WTC11 (cell line): ENCODE measurements at places on chromosomes 16 and 17.

DNA sequence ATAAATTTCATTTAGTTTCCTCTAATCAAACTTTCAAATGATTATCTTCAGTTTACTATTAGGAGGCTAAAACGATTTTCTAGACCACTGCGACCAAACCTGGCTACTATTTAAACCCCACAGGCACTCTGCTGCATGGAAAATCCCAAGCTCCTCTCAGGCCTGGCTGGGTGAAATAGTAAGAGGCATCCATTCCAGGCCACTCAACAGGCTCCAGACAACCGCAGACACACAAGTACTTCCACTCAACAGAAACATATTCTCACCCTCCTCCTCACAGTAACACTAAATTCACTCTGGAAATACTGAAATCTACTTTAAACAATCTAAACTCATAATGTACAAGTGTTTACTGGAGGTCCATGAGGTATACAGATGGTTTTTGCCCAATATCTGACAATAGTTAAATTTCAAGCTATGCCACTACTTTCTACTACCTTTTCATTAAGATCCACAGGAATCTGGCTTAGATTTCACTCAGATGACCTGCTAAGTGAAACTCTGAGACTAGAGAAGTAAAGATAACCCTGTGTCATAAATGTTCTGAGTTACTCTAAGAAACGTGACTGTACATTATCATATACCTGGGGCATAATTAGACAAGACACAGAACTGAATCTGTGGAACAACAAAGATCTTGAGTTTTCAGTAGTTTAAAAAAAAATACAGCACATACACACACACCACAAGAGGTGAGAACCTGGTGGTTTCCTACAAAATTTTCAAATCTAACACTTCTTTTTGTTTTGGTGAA, 10.4 kb downstream of the VPS53 start:
- no peak for DNase-seq

GRCh38 chr16:66525396-66526180, 24.3 kb downstream of the TK2 start:
- DNase-seq = no peak

GRCh38 chr17:55563363-55563762, 52.1 kb upstream of the SMIM36 start:
- DNase-seq = no peak

GRCh38 chr16:21702276-21702675, 38.5 kb downstream of the OTOA start:
- DNase-seq = no peak

GRCh38 chr17:44120851-44121605, 2.4 kb downstream of the HDAC5 start:
- no peak for DNase-seq

- no peak for DNase-seq
These were observed 26.1 kb downstream of the CTU2 start for GRCh38 chr16:88732172-88732960.

DNA sequence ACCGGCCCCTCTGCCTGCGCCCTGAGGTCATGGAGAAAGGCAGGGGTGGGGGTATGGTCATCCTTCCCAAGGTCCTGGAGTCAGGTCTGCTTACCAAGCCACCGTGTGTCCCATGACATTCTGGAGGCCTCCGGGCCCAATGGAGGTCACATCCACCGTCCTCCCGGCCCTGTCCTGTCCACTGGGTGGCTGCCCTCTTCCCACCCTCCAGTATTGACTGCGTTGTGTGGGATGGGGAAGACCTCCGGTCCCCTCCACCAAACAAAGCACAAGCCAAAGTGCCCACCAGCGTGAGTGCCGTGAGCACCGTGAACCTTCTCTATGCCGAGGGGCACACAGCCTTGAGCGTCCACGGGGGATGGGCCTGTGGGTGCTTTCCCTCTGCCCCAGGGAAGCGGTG, 37.2 kb downstream of the LMF1 start:
- DNase-seq = no peak

DNA sequence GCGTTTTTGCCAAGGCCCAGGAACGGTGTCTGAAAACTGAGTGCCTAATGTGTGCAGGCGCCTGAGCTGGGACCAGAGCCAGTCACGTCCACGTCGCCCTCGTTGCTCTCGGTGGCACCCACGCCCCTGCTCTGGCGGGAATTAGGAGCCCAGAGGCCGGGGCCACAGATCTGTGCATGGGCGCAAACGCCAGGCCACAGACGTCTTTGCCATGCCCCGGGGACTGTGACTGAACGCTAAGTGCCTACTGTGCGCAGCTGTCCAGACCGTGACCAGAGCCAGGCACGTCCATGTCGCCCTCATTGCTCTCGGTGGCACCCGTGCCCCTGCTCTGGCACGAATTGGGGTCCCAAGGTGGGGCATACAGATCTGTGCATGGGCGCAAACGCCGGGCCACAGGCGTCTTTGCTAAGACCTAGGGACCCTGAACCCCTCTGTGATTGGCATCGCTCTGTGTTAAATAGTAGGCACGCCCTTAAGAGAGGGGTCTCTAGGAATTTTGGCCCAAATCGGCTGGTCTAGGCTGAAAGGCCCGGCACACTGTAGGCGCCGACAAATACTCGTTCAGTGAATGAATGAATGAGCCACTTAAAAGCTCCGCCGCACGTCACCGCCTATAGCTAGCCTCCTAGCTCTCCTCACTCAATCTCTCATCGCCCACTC, 827 bp upstream of the UBALD1 start:
- no peak for DNase-seq

DNA sequence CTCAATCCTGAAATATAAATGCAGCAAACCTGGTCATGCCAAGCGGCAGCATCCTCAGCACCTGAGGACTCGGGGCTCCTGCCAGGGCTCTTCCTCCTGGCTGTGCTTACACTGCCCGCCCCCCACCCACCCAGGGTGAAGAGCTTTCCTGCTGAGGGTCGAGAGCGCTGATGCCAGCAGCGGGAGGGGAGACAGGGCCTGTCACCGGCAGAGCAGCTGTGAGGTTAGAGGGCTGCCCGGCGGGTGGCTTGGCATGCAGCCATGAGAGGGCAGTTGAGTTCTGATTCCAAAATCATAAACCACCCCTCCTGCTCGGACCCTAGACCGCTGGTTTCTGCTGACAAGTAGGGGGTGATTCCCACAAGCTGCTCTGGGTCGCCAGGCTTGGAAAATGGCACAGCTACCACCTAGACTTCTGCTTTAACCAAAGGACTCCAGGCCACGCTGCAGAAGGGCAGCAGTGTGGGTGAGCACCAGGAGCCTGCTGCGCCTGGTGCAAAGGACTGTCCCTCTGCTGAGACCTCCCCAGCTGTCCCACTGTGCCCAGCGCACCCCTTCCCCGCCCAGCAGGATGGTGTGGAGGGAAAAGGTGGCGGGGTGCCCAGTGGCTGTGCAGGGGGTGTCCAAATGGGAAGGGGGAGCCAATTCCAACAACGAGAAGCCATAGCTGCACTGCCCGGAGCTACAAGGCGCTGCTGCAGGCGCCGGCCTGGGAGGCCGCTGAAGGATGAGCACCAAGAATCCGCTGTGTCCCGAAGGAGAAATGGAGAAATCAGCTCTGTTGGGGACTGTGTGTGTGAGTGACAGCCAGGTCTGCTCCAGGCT, 26.6 kb downstream of the MXRA7 start:
- DNase-seq = no peak

DNA sequence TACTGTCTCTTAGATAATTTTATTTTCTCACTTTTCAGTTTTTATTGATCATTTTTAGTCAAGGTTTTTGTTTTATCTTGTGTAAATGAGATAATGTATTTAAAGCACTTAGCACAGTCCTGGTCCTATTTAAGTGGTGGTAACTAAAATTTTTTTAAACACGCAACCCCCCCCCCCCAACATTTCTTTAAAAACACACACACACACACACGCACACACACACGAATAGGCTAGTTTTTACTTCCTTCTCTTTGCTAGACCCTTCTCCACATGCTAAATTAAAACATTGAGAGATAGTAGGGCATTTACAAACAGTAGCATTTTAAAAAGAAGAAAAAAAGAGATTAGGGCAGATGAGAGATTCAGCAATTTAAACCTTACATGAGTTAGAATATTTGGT, 5.0 kb downstream of the NFATC3 start:
- no peak for DNase-seq

DNA sequence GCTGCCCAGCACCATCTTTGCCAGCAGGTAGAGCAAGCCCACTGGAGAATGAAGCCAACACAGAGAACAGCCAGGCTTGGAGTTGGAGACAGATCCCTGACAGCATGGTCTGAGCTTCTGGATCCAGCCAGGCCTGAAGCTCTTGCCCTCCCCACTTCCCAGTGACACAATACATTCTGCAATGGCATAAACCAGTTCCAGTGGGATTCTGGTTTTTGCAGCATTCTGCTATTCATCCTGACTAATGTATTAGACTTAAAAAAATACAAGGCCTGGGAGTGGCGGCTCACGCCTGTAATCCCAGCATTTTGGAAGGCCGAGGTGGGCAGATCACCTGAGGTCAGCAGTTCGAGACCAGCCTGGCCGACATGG, 40.6 kb upstream of the LITAF start:
- DNase-seq = no peak

GRCh38 chr17:61285526-61286320, 113.9 kb upstream of the TBX2 start:
- peak; percentile 19 for DNase-seq

GRCh38 chr17:30550512-30551273, 73.5 kb downstream of the GOSR1 start:
- no peak for DNase-seq

DNA sequence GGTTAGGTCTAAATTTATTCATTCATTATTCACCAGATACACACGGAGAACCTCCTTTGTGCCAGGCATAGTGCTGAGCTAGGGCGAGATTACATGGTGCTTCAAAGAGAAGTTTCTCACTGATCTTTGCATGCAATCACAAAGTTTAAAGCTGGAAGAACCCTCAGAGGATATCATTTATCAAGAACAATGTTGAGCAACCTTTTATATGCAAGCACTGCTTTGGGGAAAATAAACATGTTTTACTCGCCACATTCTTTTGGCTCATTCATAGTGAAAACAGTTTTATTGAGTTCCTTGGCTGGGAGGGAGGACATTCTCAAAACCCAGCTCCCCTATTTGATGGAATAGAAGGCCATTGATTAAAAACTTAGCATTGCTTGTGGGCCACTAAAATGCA, 49.8 kb upstream of the XYLT1 start:
- no peak for DNase-seq

DNA sequence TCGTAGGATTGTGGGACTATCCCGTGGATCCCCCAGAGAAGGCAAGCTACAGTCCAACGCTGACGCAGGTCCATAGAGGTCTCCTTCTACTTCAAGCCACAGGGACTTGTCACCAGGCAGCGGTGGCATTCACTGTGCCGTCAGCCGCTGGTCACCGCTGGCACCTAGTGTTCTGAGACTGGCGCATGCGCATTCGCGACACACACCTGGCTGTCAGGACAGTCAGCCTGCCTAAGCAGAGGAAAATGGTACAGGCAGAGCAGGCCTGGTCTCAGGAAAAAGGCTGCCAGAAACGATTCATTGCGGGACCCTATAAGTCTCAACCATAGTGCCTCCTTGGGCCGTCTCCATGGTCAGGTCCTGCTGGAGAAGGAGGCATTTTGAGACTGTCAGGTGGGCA, 138.0 kb upstream of the WSB1 start:
- DNase-seq = no peak

DNA sequence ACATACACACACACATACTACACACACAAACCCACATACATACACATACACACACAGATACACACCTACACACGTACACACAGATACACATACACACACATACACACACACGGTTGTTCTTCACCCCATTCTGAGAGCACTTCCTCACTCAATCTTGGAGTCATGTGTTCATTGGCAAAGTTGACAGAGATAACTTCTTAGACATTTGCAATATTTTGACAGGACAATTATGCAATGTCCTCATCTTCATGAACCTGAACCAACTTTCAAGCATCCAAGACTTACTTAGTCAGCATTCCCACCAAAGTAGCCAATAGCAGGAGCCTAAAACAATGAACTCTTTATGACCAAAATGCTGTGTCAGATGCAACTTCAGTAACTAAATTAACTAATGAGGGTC, 77.1 kb upstream of the DNAH17 start:
- DNase-seq = no peak

DNA sequence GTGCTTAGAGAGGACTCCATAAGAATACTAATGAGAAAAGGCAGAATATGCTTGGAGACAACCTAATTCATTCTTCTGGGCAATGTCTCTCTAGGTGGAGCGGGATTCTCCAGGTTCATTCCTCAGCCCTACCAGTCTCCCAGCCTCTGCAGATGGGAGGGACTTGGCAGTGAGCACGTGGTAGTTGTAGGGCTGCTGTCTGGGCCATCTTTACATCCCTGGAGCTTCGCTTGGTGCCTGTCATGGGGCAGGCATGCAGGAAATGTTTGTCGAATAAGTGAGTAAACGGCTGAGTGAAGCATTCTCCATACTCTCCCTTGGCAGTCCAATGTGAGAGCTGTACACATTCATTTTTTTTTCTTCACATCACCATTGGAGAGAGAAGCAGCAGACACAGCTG, 387.5 kb downstream of the UTP18 start:
- DNase-seq = no peak

DNA sequence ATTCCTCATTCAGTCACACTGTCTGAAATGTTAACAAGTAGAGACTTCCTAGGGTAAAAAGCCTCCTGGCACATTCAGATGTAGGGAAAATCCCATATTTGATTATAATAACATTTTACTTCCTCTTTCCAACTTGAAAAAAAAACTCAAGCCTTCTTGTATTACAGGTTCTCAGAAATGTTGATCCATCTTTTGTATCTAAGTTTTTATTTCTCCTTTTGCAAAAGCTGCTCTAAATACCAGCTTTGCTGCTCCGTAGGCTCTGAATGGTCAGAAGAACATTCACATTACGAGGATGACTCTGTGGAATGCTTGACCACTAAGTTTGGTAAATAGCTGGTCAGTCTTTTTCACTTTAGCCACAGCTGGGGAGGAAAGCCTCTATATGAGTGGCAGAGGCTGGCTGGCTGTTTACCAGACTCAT, 13.2 kb upstream of the HEATR6 start:
- DNase-seq = no peak

DNA sequence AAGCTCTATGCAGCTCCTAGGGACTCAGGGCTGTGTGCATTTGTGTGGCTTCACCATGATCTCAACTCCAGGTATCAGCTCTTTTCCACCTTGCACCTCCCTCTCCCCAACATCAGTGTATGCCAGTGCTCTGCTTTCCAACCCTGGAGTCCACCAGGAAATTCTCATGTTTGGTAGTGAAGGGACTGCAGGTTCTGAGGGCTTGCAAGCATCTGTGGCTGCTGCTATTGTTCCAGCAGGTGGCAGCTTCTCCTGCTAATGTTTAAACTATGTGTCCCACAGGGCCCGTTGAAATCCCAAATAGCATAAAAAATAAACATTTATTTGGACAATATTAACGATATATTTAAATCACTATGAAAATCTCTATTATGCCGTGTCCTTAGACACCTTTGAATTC, 82.0 kb downstream of the RGS9 start:
- no peak for DNase-seq

GRCh38 chr16:26335236-26335853, 643.6 kb downstream of the HS3ST4 start:
- no peak for DNase-seq

DNA sequence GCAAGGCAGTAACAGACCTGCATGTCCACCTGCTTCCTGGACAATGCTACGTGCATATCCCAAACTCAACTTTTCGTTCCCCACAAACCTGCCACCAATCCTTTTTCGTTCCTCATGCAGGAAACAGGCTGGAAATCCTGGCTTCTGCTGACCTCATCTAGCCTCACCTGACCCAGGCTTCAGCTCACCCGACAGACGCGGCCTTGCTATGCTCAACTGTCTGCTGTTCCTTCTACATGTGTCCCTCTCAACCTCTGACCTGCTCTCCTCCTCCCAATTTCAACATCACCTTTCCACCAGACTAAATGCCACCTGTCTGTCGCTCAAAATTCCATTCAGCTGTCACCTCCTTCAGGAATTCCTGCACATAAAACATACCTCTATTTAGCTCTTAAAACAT, 44.5 kb downstream of the XPO6 start:
- no peak for DNase-seq
